Activated T-cell treated with anti-CD3 and anti-CD28 coated beads, Interleukin-2, amount 50 U/mL, for 72 hours (primary cell): ENCODE measurements at places on chromosomes 7 and 10. TPM values are rescaled to one million over a fixed set of nuclear protein-coding genes. Genes with fewer than 3 reads are reported as not detected.

Gene PNLIPRP1
- total RNA-seq, result not detected

DNA sequence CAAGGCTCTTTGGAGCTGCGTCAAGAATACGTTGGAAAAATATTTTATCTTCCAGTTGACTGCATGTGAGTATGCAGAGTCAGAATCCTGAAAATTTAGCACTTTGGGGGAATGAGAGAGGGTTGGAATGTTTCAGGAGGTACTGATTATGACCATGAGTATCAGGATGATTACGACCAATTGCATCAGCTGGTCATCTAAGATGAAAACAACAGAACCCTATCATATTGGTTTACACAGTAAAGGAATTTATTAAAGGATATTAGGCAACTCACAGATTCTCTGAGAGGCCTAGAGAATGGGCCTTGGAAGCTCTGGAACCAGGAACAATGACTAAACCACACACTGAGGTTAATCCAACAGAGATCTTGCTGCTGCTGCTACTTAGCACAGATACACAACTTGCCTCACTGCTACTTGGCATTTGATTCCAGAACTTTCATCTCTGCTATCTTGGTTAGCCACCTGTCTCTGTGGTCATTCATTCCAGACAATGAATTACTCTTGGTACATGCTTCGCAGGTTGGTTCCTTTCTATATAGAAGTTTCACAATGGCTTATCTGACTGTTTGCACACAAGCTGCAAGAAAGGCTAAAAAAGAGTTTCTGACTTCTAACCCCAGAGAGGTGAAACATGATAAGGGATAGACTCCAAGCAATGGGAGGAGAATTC is 68.0 kb upstream of the CTTNBP2 start:
- DNase-seq, result no peak

- DNase-seq, result no peak
Measured at GRCh38 chr10:86259901-86260562, 106.6 kb downstream of the GRID1 start.

DNA sequence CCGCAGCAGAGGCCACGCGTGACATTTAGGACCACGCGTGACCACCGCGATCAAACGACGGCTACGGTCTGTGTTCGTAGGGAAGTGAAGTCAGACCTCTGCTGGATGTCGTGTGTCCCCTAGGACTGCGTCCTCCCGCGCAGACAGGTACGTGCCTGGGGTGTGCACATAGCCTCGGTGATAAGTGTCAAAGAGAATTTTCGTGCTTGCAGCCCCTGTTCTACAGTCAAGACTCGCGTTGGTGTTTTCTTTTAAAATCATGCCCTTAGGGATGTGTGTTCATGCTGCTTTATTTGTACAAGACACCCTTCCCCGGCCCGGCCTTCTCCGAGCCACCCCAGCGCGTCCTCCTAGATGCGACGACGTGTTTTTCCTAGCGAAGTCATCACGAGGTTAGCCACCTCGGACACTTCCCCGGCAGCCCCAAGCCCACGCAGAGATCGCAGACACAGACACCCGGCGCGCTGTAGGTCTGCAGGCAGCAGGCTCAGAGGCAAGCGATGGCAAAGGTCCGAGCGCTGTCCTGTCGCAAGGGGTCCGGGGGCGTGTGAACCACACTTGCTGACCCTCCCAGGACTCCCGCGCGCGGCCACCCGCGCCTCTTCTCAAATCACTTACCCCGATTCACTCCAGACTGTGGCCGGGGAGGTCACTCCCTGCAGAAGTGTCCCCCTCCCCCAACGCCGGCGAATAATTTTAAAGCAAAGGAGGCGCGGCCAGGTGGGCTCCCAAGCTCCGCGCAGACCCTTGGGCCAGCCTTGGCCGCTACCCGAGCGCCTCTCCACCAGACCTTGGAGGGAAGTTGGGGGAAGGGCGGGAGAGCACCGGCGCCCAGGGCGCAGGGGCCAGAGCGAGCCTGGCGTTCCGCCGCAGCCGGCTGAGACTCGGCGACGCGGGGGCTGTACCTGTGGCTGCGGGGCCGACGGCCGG is 552 bp downstream of the MKX start:
- DNase-seq, result peak; percentile 27

GRCh38 chr7:139676390-139676789 is 101.4 kb downstream of the HIPK2 start:
- DNase-seq, result no peak
